ENCODE measurements at places on chromosomes 5 and 9. TPM values are rescaled to one million over a fixed set of nuclear protein-coding genes. Genes with fewer than 3 reads are reported as not detected.
A peak's percentile ranks its signal among the peaks of the same experiment; 100 is the strongest.

SLC22A4 gene
- 1.2 TPM for total RNA-seq

ZDHHC21 gene
- total RNA-seq = 5.2 TPM

- no peaks in the 10 kb centered on the region for H3K36me3 ChIP-seq
- H3K27ac ChIP-seq = no peak overlapping the region
- no peaks in the 10 kb centered on the region for H3K27me3 ChIP-seq
- no peak overlapping the region for H3K4me3 ChIP-seq
- DNase-seq = no peak
Measured at GRCh38 chr5:40165789-40166728, 513.7 kb upstream of the PTGER4 start.

DNA sequence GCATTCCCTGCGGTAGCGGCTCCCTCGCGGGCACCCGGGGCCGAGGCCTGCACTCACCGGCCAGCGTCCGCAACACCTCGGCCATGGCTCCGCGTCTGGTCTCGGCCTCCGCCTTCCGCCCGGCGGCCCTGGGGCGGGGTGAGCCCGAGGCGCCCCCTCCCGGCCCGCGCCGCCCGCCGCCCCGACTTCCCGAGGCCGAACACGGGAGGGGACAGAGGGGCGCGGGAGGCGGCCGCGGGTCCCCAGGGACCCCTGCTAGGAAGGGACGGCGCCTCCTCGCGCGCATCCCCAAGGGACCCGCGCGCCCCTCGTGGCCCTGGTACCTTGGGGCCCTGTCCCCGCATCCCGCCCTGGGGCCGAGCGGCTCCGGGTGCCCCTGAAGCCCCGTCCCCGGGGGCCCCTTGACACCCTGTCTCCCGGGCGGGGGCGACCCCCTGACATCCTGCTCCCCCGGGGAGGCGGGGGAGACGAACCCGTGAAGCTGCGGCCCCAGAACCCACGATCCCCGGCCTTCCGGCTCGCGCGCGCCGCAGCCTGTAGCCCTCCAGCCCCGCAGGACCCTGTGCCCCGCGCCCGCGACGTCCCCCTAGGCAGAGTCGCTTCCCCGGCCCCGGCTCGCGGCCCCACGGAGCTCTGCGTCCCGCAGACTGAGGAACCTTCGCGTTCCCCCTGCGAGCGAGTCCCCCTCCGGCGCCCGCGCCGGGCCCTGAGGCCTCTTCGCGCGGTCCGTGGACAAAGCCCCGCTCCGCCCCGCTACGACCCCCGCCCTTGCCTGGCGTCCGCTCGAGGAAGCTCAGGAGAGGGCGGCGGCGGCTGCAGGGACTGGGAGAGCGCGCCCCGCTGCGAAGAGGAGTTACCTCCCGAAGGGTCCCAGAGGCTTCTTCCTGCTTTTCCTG is at the start of gene ABO:
ABO (minus strand) TSS at position 97 of the 896 bp plus-strand sequence.
- H3K4me1 ChIP-seq = no peaks in the 10 kb centered on the region
- peaks cover 9% of the 10 kb centered on the region for H3K27me3 ChIP-seq
- H3K27ac ChIP-seq = peak within 1 kb of the TSS; percentile 93
- peak within 1 kb of the TSS; percentile 66 for H3K4me3 ChIP-seq
- peak; percentile 57 for DNase-seq
- no peaks in the 10 kb centered on the region for H3K36me3 ChIP-seq

DNA sequence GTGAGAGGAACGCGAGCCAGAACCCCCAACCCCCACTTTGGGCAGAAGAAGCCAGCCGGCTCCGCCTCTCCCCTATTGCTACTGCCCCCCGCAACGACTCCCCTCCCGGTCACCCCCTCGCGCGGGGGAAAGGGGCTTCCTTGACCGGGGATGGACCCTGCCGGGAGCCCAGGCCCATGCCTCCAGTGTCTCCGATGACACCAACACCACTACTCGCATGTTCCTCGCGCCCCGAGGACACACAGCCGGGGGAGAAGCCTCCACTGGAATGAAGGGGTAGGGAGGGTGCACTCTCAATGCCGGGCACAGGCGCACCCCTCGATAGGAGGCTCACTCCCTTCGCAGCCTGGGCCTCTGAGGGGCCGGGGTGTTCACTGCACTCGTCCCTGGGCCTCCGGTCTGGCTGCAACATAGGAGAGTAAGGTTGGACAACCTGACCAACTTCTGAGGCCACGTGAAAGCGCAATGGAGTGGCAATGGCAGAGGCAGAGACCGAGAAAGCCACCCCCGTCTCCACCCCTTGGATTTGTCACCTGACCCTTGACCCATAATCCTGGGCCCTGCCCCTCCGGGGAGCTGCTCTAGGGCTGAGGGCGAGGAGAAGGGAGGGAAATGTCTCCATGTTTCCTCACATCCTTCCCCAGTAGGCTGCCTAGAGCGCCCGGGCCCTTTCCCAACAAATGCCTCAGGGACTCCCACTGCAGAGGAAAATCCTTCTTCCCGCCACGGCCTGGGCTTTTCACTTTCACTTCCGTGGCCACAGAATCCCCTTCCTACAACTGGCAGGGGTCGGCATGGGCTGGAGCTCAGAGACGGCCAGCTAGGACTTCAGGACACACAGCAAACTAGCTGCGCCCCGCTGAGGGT is 1.1 kb upstream of the CNTFR start:
- DNase-seq = no peak
- peaks cover 40% of the 10 kb centered on the region for H3K4me1 ChIP-seq
- H3K4me3 ChIP-seq = peak overlapping the region; percentile 51

- no peaks in the 10 kb centered on the region for H3K4me1 ChIP-seq
- DNase-seq = peak; percentile 74
- peak overlapping the region; percentile 82 for H3K27ac ChIP-seq
- H3K4me3 ChIP-seq = peak overlapping the region; percentile 46
- no peaks in the 10 kb centered on the region for H3K36me3 ChIP-seq
Measured at GRCh38 chr9:123338710-123339665, 17.0 kb upstream of the CRB2 start.
